LHCN-M2 (cell line): ENCODE measurements at places on chromosomes 4 and X. TPM values are rescaled to one million over a fixed set of nuclear protein-coding genes. Genes with fewer than 3 reads are reported as not detected.

The MEPE gene
- total RNA-seq: not detected in 2 replicates

The USP17L30 gene
- not detected in 2 replicates for total RNA-seq

The HMGB3 gene
- total RNA-seq: 33.9 and 39.8 TPM in 2 replicates

The ZNF711 gene
- total RNA-seq: 3.7 and 4.1 TPM in 2 replicates

The SULT1B1 gene
- 0.17 and 0.58 TPM in 2 replicates for total RNA-seq

The PLS3 gene
- 108 and 124 TPM in 2 replicates for total RNA-seq

The RNF212 gene
- not detected in 2 replicates for total RNA-seq

The MAGEC2 gene
- total RNA-seq: not detected in 2 replicates

The NXF2 gene
- total RNA-seq: not detected in 2 replicates

The ABLIM2 gene
- 1.7 and 2.6 TPM in 2 replicates for total RNA-seq

The CNGA1 gene
- not detected in 2 replicates for total RNA-seq

The TLL1 gene
- total RNA-seq: not detected in 2 replicates

The QDPR gene
- total RNA-seq: 19.4 and 36.1 TPM in 2 replicates

The MAEA gene
- 93.6 and 94.1 TPM in 2 replicates for total RNA-seq

The FGF2 gene
- 14.6 and 15.0 TPM in 2 replicates for total RNA-seq
